ENCODE measurements at places on chromosomes 2 and 18.

DNA sequence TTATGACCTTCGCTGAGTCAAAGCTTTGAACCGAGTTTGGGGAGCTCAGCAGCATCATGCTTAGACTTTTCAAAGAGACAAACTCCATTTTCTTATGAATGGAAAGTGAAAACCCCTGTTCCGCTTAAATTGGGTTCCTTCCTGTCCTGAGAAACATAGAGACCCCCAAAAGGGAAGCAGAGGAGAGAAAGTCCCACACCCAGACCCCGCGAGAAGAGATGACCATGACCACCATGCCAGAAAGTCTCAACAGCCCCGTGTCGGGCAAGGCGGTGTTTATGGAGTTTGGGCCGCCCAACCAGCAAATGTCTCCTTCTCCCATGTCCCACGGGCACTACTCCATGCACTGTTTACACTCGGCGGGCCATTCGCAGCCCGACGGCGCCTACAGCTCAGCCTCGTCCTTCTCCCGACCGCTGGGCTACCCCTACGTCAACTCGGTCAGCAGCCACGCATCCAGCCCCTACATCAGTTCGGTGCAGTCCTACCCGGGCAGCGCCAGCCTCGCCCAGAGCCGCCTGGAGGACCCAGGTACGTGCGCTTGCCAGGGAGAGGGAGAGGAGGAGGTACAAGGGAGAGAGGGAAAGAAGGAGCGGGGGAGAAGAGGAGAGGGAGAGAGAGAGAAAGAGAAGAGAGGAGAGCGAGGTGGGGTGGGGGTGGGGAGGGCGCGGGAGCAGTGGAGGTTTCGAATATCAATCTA is at the start of gene DLX1:
Gene DLX1 (plus strand): TSS at position 48 of the 700 bp plus-strand sequence. CDS start 171 bp downstream, at position 219.
- DNase-seq = no peak

- DNase-seq = no peak
Observed at GRCh38 chr18:22031611-22032010, 137.8 kb upstream of the GATA6 start.

- no peak for DNase-seq
Observed at GRCh38 chr2:143674051-143674450, 544.8 kb downstream of the ARHGAP15 start.

DNA sequence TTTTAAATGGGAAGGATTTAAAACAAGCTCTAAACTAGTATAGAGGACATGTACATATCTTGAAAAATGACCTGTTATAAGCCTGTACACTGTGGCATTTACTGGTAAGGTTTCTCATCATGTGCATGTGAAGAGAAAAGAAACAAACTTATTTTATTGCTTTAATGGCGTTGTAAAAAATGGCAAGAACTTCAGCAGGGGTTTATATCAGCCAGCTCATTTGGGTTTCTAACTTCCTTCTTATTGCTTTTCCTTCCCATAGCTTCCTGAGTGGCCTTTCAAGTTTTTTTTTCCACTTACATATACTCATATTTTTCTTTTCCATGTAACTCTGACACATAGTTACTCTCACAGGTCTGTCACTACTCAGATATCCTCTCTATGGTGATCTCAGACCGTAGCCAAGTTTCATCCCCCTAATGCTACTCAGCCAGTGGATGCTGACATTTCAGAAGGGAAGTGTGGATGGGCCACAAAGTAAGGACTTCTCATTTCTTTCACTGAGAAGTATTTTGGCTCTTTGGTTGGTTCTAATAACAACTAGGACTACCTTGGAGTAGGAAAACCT is 198.2 kb downstream of the PARD3B start:
- no peak for DNase-seq

- no peak for DNase-seq
Observed at GRCh38 chr2:181178823-181179412, 198.5 kb downstream of the UBE2E3 start.

- DNase-seq = no peak
Observed at GRCh38 chr2:63047321-63048279, 3.0 kb upstream of the OTX1 start.

DNA sequence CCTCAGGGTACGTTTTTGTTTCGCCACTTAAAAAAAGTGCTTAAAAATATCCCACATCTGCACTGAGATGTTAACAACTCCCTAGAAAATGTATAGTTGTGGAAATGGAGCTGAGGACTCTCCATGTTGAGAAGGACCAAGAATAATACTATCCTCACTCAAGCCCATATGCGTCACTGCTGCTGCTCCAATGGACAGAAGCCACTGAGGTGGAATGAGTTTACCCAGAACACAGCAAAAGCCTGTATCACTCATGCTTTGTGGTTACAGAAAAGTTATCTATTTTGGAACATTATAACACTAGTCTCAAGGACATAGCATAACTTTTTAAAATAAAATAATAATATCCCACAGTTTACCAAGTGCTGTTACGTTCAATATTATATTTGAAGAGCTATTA is 31.9 kb downstream of the DSC3 start:
- no peak for DNase-seq

GRCh38 chr2:239116456-239117246 is 268.8 kb downstream of the TWIST2 start:
- no peak for DNase-seq

DNA sequence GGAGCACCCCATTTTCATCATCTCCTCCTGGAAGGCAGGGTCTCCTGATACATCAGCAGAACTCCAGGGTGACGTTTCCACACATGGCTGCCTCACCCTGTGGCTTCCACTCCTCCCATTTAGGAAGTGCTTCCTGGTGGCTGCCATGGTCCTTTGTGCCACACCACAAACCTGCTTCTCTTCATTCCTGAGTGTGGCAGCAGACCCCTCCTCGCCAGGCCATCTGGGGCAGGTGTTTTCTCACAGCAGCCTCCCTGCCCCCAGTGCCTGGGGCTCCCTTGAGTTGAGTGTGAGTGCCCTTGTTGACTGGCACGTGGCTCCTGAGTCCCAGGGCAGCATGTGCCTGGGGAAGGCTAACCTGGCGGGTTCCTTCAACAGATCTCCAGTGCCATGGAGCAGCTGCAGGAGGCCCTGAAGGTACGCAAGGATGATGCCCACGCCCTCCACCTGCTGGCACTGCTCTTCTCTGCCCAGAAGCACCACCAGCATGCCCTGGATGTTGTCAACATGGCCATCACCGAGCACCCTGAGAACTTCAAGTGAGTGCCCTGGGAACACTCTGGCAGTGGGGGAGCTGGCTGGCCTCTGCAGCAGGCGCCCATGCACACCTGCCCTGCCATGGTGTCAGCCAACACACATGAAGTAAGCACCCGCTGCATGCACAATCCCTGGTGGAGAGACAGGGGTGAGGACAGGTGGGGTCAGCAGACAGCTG is 113.4 kb upstream of the MCFD2 start:
- DNase-seq = no peak

DNA sequence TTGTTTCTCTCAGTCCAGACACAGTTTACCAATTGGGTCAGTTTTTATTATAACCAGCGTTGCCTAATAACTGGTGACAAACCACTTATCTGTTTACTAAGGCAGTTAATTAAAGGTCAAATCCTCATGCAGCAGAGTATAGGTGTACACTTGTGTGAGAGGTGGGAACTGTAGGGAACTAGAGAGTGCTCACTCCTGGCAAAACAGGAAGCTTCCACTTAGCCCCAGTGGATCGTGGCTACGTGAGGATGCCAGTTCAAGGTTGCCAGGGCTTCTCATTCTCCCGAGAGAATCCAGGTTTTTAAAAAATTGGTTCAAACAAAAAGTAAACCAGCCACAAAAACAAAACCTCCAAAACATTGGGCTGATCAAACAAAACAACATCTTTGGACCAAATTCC is 8.1 kb downstream of the CYBRD1 start:
- DNase-seq = no peak

DNA sequence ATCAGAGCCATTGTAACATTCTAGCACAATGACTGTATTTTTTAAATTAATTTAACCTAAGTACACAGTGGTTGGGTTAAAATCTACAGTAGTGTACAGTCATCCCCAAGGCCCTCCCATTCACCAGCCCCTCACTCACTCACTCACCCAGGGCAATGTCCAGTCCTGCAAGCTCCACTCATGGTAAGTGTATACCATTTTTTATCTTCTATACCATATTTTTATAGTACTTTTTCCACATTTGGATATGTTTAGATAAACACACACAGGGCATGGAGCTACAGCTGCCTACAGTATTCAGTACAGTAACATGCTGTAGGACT is 72.1 kb downstream of the COPS8 start:
- no peak for DNase-seq

DNA sequence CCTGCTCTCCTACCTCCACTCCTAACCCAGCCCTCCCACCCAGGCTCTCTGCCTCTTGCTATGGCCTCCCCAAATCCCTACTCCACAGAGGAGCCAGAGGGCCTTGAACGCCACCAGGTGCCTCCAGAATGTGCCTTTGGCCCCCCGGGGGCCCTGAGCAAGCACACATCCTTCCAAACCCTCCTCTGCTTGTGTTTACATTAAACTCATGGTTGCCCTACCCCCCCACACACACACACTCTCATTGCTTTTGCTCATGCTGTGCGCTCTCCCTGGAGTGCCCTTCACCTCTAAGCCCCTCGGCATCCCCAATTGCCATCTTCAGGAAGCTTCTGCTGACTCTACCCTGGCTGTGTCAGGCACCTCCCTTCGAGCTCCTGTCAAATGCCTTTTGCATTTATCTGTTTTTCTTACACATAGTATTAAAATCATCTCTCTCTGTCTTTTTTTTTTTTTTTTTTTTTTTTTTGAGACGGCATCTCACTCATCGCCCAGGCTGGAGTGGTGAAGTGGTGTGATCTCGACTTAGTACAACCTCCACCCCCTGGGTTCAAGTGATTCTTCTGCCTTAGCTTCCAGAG is 16.3 kb upstream of the TET3 start:
- DNase-seq = no peak

DNA sequence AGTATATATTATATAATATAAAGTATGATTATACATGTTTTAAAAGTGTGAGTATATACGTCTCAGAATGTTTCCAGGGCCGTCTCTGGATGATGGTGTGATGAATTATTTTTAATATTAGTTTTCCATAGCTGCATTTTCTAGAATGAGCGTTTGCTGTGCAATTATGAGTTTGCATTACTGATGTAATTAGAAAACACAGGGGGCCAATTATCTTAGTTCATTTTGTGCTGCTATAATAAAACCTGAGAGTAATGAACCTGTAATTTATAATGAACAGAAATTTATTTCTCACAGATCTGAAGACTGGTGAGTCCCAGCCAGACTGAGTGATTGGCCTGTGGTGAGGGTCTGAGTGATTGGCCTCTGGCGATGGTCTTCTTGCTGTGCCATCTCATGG is 4.0 kb upstream of the HJURP start:
- no peak for DNase-seq

DNA sequence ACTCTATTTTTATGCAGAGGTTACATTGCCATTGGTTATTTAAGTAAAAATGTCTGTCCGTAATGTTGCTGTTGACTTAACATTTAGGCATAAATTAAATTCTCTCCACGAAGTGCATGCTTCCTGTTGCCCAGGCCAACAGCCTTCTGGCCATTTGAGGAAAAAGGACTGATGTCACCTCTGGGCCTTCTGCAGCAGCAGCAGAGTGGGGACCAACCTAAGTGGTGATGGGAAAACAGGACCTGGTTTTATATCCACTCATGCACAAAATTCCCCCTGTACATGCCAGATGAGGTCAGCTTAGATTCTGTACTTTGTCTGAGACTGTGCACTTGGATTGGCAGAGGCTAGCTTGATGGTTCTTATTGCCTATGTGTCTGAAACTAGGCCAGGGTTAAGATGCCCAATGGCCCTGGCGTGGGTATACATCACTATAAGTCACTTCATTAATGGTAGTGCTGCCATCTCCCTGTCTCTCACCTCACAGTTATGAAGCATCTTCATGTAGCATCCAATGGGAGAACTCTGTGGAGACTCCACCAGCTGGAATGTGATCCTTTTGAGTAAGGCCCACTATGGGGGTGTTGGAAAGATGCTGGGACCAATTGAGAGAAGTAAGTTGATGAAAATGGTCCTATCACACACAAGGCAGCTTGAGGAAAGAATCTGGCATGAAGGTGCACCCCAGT is 4.4 kb downstream of the ARHGAP25 start:
- DNase-seq = no peak

DNA sequence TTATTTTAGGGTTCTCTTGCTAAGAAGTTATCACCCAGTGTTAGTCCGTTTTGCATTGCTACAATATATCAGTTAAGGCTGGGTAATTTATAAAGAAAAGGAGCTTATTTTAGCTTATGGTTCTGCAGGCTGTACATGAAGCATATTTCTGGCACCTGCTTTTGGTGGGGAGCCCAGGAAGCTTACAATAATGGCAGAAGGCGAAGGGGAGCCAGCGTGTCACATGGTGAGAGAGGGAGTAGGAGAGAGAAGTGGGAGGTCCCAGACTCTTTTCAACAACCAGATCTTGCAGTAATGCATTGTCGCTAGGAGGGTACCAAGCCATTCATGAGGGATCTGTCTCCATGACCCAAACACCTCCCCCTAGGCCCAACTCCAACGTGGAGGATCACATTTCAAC is 688.8 kb upstream of the PIK3C3 start:
- DNase-seq = no peak

- no peak for DNase-seq
Observed at GRCh38 chr2:52144590-52144989, 1112.7 kb upstream of the NRXN1 start.

DNA sequence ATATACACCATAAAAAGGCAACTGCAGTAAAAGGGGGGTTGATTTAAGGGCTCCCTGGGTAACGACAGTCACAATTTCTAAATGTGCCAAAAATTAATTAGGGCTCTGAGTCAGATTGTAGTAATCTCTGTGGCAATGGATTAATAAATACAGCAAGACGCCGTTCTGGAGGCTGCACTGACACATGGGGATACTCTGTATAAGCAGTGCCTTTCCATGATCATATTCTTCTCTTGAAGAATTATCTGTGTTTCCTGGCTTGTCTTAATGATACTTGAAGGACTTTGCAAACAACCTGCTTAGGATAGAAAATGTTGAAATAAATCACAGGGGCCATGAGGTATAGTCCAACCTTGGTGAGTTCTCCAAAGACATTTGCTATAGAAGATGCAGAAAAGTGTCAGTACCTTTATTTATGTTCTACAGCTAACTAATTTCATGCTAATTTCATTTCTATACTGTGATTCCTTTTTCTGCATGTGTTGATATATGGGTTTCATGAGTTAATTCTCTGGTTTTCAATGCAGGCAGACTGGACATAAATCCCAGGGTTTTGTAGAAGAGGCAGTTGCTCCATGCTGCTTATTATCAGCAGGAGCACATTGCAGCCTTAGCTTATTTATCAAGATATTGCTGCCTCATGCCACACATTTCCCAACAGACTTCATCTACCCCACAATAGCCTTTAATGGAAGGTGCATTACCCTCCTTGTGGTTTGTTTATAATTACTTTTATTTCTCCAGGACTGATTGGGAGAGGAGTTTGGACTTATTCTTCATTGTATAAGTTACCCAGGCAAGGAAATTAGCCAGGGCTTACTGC is 54.8 kb downstream of the HNMT start:
- no peak for DNase-seq

- DNase-seq = no peak
Observed at GRCh38 chr2:92072461-92073035, 2798.7 kb upstream of the TEKT4 start.

GRCh38 chr18:9811978-9812377 is 73.8 kb upstream of the TXNDC2 start:
- no peak for DNase-seq

- DNase-seq = no peak
Observed at GRCh38 chr2:69604026-69604678, 39.4 kb downstream of the AAK1 start.
